ENCODE measurements at places on chromosomes 6 and 20. TPM values are rescaled to one million over a fixed set of nuclear protein-coding genes. Genes with fewer than 3 reads are reported as not detected.

The ANKRD66 gene
- polyA plus RNA-seq, result not detected

The MAP3K5 gene
- polyA plus RNA-seq, result 8.8 TPM

The SPTLC3 gene
- not detected for polyA plus RNA-seq

The TRIM31 gene
- polyA plus RNA-seq, result not detected

The ADAM33 gene
- not detected for polyA plus RNA-seq

The LCA5 gene
- polyA plus RNA-seq, result 0.21 TPM

The TTBK1 gene
- not detected for polyA plus RNA-seq

The IL20RA gene
- polyA plus RNA-seq, result not detected

The LTA gene
- polyA plus RNA-seq, result 80.3 TPM

The RWDD2A gene
- 3.1 TPM for polyA plus RNA-seq

The TREM2 gene
- not detected for polyA plus RNA-seq

The ADTRP gene
- 0.84 TPM for polyA plus RNA-seq

The KCNK16 gene
- polyA plus RNA-seq, result not detected

The CCM2L gene
- polyA plus RNA-seq, result not detected

The GTSF1L gene
- polyA plus RNA-seq, result 1.00 TPM
